ENCODE measurements at places on chromosomes 5 and 9. TPM values are rescaled to one million over a fixed set of nuclear protein-coding genes. Genes with fewer than 3 reads are reported as not detected.

DNA sequence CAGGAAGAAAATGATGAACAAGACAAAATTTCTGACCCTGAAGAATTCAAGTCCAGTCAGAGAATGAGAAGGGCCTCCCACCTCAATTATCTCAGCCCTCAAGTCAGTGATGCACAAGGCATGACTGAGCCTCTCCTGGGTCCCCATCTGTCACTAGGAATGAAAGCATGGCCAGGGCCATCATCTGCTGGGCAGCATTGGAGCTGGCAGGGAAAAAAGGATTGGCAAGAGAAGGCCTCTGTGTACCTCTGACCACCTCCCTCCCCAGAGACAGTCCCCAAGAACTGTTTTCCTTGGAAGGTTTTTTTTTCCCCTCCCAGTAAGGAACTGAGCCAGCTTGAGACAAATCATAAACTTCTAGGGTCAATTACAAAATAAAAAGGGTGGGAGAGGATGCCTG lies 76.7 kb downstream of the KLHL3 start:
- DNase-seq: no peak

- no peak for DNase-seq
Measured at GRCh38 chr9:86531273-86531970, 177.2 kb upstream of the TUT7 start.

DNA sequence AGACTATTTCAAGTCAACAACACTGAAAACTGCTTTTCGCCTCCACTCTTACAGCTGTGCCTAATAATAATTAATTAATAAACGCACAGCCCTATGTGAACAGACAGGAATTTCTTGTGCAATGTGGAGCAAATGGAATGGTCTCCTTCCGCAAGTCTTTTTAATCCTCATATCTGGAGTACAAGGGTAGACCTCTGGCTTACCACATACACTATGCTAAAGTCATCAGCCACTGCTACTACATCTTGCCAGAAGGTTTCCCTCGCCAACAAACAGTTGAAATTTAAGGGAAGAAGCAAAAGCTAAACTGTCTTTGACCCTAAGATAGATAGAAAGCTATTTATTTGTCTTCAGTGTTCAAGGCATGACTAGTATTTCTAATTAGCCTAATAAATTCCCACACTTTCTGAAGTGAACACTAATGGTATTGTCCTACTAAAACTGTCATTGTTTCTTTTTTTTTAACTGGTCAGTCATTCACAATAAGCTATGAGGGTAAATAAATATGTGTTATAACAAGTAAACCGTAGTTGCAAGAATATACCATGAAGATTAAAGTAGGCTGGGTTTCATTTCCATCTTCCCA lies 63.9 kb downstream of the GOLPH3 start:
- no peak for DNase-seq

- DNase-seq: no peak
Measured at GRCh38 chr5:73282383-73282782, 109.4 kb downstream of the TMEM174 start.

- DNase-seq: no peak
Measured at GRCh38 chr5:148027505-148027904, 36.3 kb upstream of the SPINK5 start.

GRCh38 chr5:135890296-135890695 lies 5.3 kb downstream of the IL9 start:
- no peak for DNase-seq

GRCh38 chr9:3367185-3367584 lies 158.6 kb downstream of the RFX3 start:
- no peak for DNase-seq

DNA sequence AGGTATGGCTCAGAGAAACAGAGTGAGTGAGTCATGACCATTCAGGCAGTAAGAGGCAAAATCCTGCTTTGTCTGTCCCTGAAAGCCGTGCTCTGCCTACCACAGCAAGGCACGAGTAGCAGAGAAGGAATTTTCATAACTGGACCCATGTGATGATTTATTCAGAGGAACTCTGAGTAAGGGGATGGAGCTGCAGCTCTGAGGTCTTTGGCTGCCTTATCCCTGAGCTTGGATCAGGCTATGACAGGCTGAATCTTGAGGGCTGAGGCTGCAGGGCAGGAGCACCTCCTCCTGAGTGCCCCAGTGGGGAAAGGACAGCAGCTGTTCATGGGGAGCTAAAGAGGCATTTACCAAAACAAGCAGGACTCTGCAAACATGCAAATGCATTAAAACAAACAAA lies 183.4 kb downstream of the PAPPA start:
- DNase-seq: no peak

DNA sequence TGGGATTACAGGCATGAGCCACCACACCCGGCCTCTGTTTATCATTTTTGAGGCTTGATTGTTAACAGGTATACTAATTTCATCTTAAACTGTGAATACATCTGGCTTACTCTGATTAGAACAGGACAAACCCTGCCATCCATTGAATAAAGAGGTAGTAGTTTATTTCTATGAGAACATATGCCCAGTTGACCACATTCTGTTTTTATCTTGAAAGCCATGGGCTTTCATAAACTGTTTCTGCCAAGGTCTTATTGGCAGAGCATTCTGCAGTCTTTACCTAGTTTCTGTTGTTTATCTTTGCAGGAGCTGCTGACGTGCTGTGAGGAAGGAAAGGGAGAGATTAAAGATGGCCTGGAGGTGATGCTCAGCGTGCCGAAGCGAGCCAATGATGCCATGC lies 184.9 kb upstream of the OTULINL start:
- no peak for DNase-seq

Gene GADD45G
- 5.4 TPM for total RNA-seq

Gene INSL4
- total RNA-seq: not detected
